ENCODE measurements at places on chromosomes 3 and 15. TPM values are rescaled to one million over a fixed set of nuclear protein-coding genes. Genes with fewer than 3 reads are reported as not detected.

The FAM107A gene
- total RNA-seq: not detected

The PATL2 gene
- total RNA-seq: not detected

- DNase-seq: no peak
These were observed 17.2 kb upstream of the B4GALT4 start for GRCh38 chr3:119257654-119258410.

The SNTN gene
- not detected for total RNA-seq

The SLC51A gene
- not detected for total RNA-seq

DNA sequence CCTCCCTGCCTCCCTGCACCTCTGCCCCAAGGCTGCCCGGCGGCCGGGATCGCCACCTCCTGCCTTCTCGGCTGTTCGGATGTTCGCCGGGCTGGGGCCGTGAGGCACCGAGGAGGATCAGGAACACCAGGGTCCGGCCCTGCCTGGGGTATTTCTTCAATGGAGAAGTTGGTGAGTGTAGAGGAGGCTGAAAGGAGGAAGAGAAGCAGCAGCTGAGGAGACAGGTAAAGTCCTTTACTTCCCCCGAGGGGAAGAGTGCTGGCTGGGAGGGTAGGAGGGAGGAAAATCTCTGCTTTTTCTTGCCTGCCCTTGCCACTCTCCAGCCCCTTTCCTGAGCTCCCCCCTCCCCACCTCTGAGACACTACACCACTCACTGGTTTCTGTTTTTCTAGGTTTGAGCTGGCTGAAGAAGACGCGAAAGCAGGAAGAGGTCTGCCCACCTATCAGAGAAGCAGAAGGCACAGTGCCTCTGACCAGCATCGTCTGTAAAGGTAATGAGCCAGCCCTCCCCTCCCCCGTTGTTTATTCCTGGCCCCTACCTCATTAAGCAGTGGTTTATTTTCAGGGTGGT, 519 bp downstream of the ASB7 start:
- peak; percentile 66 for DNase-seq

The TM6SF1 gene
- 0.83 TPM for total RNA-seq

The P2RY12 gene
- total RNA-seq: not detected

- peak; percentile 39 for DNase-seq
These were observed 564.0 kb upstream of the TGFBR2 start for GRCh38 chr3:30042274-30042859.

- DNase-seq: peak; percentile 67
These were observed 57.8 kb downstream of the BLM start for GRCh38 chr15:90774731-90775514.

- no peak for DNase-seq
These were observed 13.8 kb downstream of the CLDN18 start for GRCh38 chr3:138023754-138024153.
